ENCODE measurements at places on chromosomes 1 and 21.

DNA sequence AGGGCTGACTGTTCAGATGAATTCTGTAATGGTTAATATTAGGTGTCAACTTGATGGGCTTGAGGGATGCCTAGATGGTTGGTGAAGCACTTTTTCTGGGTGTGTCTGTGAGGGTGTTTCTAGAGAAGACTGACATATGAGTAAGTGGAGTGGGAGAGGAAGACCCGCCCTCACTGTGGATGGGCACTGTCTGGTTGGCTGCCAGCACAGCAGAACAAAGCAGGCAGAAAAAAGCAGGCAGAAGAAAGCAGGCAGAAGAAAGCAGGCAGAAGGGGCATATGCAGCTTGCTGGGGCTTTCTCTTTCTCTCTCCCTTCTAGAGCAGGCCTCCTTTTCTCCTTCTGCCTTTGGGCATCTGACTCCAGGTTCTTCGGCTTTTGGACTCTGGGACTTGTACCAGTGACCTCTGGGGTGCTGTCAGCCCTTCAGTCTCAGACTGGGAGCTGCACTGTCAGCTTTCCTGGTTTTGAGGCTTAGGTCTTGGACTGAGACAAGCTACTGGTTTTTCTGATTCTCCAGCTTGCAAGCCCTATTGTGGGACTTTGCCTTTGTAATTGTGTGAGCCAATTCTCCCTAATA, 42.9 kb upstream of the CD2 start:
- H3K4me3 ChIP-seq = no peak overlapping the region
- H3K36me3 ChIP-seq = no peaks in the 10 kb centered on the region
- no peaks in the 10 kb centered on the region for H3K27me3 ChIP-seq
- peak; percentile 50 for DNase-seq
- no peak overlapping the region for H3K27ac ChIP-seq

DNA sequence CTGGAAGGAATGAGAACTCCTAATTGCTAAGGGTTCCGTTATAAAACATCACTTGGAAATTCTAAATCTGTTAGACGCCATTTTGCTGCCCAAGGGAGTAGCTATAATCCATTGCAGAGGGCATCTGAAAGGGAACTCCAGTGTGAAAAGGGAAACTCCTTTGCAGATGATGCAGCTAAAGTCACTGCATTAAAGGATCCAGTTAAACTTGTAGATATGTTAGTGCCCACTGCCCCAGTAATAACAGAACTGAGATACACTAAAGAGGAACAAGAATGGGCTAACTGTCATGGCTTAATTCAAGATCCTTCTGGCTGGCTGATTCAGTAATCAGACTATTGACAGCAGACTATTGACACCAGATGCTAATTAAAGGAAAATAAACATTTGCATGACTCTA, 81.8 kb upstream of the KIAA0040 start:
- no peaks in the 10 kb centered on the region for H3K27me3 ChIP-seq
- no peaks in the 10 kb centered on the region for H3K36me3 ChIP-seq
- H3K4me3 ChIP-seq = no peak overlapping the region
- H3K4me1 ChIP-seq = no peaks in the 10 kb centered on the region
- DNase-seq = no peak
- no peak overlapping the region for H3K27ac ChIP-seq

DNA sequence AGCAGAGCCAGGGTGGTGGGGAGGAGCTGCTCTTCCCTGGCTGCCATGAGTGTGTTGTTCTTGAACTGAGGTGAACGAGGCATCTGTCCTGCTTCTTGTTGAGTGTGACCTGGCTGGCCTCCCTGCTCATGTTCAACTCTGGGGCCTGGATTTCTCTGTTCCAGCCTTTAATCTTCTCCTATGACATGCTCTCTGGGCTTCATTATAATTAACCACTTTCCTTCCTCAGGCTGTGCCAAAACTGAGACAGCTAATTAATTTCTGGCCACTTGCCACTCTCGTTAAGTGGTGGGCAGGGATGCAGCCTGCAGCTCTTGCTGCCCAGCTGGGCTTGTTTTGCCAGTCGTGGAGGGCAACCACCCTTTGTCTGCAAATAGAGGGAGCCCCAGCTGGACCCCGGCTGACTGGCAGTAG, 23.3 kb downstream of the OPRD1 start:
- H3K36me3 ChIP-seq = no peaks in the 10 kb centered on the region
- DNase-seq = no peak
- H3K27me3 ChIP-seq = no peaks in the 10 kb centered on the region
- H3K4me1 ChIP-seq = no peaks in the 10 kb centered on the region
- no peak overlapping the region for H3K4me3 ChIP-seq

GRCh38 chr1:115230281-115230680, 107.8 kb downstream of the NGF start:
- no peak overlapping the region for H3K4me3 ChIP-seq
- no peaks in the 10 kb centered on the region for H3K27me3 ChIP-seq
- no peaks in the 10 kb centered on the region for H3K4me1 ChIP-seq
- no peak for DNase-seq
- no peaks in the 10 kb centered on the region for H3K36me3 ChIP-seq
- no peak overlapping the region for H3K27ac ChIP-seq

DNA sequence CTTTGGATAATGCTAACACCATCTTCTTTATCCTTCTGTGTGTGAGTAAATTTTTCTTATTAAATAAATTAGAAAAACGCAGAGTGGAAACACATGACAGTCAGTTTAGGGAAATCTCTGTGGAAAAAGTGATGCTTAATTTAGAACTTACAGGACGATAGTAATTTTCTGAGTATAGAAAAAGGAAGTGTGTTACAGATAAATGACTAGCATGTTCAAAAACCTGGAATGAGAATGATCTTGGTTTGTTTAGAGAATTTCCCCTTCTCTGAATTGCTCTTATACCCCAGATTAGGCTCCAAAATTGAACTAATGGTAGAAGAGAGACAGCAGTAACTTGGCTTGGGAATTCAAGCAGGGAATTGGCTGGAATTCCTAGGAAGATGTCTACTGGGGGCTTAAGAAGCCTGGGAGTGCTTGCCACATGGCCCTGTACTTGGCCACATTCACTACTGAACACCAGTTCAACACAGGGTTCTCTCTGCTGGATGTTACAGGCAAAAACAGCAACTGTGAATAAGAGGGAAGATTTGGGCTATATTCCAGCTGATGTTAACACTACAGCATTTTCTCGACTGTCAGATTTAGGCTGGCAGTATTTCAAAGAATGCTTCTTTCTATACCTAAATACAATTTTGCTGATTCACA, 1004.2 kb downstream of the TTLL7 start:
- no peaks in the 10 kb centered on the region for H3K36me3 ChIP-seq
- no peaks in the 10 kb centered on the region for H3K4me1 ChIP-seq
- H3K27ac ChIP-seq = no peak overlapping the region
- DNase-seq = no peak

DNA sequence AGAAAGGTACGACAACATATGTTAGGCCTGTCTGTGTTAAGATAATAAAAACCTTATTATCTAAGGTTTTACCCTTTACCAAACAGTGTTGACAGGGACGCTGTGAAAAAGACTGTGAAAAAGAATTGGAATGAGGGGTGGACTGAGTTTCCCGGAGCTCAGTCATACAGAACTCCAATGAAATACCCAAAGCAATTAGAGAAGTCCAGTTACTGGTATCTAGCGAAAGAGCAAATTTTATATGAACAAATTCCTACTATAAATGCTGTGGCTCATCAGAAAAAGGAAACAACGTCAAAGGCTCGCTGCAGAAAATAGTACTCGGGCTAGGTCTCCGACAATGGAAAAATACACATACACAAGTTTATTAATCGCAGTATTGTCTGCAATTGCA, 708 bp upstream of the RBBP5 start:
- H3K27me3 ChIP-seq = no peaks in the 10 kb centered on the region
- H3K4me3 ChIP-seq = peak overlapping the region; percentile 90
- peak overlapping the region; percentile 98 for H3K27ac ChIP-seq
- DNase-seq = no peak
- H3K36me3 ChIP-seq = no peaks in the 10 kb centered on the region

DNA sequence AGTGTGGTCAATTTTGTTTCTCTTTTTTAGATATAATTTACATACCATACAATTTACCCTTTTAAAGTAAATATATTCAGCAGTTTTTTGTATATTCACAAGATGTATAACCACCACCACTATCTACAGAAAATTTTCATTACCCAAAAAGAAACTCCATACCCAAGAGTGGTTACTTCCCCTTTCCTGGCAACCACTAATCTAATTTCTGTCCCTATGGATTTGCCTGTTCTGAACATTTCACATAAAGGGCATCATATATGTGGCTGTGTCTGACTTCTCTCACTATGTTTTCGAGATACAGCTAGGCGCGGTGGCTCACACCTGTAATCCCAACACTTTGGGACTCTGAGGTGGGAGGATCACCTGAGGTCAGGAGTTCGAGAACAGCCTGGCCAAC, 13.6 kb downstream of the PACC1 start:
- H3K4me3 ChIP-seq = no peak overlapping the region
- H3K27me3 ChIP-seq = no peaks in the 10 kb centered on the region
- no peaks in the 10 kb centered on the region for H3K4me1 ChIP-seq
- no peak for DNase-seq

- DNase-seq = no peak
- H3K27ac ChIP-seq = no peak overlapping the region
- H3K4me3 ChIP-seq = no peak overlapping the region
- no peaks in the 10 kb centered on the region for H3K27me3 ChIP-seq
- H3K36me3 ChIP-seq = no peaks in the 10 kb centered on the region
Observed at GRCh38 chr21:45867041-45867666, 114.4 kb upstream of the COL6A1 start.

- no peaks in the 10 kb centered on the region for H3K27me3 ChIP-seq
- DNase-seq = no peak
- no peaks in the 10 kb centered on the region for H3K36me3 ChIP-seq
- H3K4me3 ChIP-seq = no peak overlapping the region
Observed at GRCh38 chr1:167262836-167263235, 42.1 kb downstream of the POU2F1 start.

- no peak overlapping the region for H3K4me3 ChIP-seq
- H3K36me3 ChIP-seq = no peaks in the 10 kb centered on the region
- H3K27ac ChIP-seq = no peak overlapping the region
- H3K4me1 ChIP-seq = peaks cover 23% of the 10 kb centered on the region
- H3K27me3 ChIP-seq = no peaks in the 10 kb centered on the region
- no peak for DNase-seq
Observed at GRCh38 chr1:9253453-9254105, 19.0 kb downstream of the H6PD start.

DNA sequence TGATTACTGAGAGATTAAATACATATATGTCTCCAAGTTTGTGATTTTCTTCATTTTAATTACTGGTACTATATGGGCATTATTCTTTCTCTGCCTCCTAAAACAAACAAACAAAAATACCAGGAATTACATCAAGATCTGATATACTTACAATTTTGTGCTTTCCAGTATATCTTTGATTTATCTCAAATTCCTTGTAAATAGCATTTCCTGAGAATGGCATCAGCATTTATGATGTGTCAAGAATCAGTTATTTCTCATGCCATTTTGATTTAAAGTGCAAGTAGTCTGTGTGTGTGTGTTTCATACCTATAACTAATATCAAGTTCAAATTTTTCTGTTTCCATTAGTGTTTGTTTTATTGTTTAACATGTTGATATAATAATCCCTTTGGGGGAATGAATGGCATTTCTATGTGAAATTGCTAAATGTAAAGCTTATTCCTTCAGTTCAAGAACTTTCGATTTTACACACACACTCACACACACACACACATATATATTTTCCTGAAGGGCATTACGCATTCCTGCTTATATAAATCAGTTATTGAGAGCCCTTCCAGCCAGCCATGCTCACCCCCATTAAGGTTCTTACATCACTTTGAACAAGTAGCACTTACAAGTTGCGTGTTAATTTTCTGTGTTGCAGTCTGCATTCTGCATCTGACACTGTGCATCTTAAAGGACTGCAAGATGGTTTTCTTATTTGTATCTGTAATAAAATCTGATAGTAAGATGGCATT, 102.7 kb downstream of the NEK7 start:
- H3K27ac ChIP-seq = no peak overlapping the region
- no peak overlapping the region for H3K4me3 ChIP-seq
- H3K36me3 ChIP-seq = no peaks in the 10 kb centered on the region
- DNase-seq = no peak
- no peaks in the 10 kb centered on the region for H3K27me3 ChIP-seq

DNA sequence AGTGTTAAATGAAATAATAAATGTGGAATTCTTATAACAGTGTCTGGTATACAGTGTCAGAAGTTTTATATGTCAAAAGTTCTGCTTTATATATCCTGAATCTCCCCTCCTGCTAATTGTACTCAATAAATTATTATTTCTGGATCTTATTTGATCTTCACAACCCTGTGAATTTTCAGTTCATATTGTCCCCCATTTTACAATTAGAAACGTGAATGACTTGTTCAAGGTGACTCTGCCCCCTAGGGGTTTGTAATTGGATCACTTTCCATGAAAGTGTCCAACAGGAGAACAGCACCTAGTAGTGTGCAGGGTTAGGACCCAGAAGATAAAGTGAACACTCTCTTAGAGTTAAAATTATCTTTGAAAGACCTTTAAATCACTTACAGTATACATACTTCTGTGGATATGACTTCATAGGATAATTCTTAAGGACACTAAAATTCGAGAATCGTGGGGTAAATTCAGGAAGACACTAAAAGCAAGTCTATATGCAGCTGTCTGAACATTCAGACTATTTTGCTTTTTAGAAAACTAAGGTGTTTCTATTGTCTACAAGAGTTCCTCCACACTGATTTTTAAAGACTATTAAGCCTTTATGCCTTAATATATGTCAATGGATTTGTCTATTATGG, 4.5 kb upstream of the DDR2 start:
- H3K36me3 ChIP-seq = no peaks in the 10 kb centered on the region
- no peaks in the 10 kb centered on the region for H3K27me3 ChIP-seq

DNA sequence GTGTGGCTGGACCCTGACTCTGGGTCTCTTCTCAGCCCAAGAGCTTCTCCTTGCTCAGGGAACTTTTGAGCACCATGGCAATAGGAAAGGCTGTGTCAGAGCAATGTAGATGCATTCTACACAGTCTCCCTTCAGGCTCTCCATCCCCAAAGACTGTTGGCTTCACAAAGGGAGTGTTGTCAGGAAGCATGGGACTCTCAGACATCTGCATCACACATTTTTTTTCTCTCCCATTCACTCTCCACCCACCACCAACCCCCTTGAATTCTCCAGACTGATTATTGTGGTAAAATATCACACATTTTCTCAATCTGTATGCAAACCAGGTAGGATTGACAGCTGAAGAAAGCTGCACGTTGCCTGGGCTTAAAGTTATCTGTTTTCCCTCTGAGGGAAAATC, 105.4 kb upstream of the WARS2 start:
- H3K27ac ChIP-seq = no peak overlapping the region
- DNase-seq = no peak
- no peaks in the 10 kb centered on the region for H3K27me3 ChIP-seq
- H3K36me3 ChIP-seq = no peaks in the 10 kb centered on the region
- H3K4me3 ChIP-seq = no peak overlapping the region

GRCh38 chr1:215667761-215668160, 100.7 kb downstream of the KCTD3 start:
- DNase-seq = no peak
- no peaks in the 10 kb centered on the region for H3K4me1 ChIP-seq
- no peak overlapping the region for H3K27ac ChIP-seq
- H3K36me3 ChIP-seq = no peaks in the 10 kb centered on the region
- H3K27me3 ChIP-seq = no peaks in the 10 kb centered on the region

DNA sequence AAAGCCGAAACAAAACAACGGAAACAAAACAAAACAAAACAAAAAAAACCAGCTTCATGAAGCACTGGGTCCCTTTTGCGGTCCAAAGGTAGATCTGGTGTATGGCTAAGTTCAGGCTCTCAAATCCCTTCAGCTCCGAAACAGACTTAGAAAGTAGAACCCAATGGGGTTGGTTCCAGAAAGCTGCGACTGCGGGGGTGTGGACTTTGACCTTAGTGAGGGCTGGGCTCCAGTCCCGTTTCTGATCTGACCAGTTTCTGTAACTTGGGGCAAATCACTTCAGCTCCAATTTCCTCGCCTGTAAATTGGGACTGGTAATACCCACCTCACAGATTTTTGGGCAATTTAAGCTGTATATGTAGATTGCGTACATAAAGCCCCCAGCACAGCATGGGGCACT, 105.2 kb downstream of the ZSCAN20 start:
- DNase-seq = no peak
- no peaks in the 10 kb centered on the region for H3K4me1 ChIP-seq
- no peak overlapping the region for H3K27ac ChIP-seq
- H3K4me3 ChIP-seq = no peak overlapping the region
